ENCODE measurements at places on chromosomes 1 and 21. TPM values are rescaled to one million over a fixed set of nuclear protein-coding genes. Genes with fewer than 3 reads are reported as not detected.
A peak's percentile ranks its signal among the peaks of the same experiment; 100 is the strongest.

DNA sequence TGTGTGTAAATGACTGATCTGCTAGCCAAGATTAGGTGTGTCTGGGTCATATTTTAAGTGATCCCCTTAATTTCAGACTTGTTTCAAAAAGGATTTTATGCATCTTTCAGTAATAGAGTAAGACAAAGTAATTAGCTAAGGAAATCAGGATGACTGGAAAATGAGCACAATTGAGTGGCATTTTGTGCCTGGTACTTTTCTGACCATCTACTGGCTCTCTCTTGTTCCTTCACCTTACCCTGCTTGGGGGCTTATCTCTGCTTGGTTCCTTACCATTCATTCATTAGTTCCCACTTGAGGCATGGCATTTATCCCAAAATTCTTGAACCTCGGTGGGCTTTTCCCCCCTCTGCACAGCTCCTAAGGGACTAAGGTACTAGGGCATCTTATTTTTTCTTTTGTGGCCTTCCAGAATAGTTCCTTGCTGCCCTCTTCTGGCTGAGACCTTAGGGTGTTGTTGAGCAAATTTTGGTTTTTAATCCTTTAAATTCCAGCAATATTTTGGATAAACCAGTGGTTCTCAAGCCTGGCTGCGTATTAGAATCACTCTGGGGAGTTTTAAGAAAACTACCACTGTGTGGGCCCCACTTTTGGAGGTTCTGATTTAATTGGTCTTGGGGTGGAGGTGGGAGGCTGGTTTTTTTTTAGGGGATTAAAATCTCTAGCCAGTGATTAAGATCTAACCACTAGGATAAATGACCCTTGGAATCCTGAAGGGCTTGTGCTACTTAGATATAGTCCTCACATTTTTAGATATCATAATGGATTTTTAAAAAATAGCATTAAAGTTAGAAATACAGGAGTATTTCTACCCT, 50.8 kb downstream of the HS2ST1 start:
- DNase-seq = peak; percentile 59

DNA sequence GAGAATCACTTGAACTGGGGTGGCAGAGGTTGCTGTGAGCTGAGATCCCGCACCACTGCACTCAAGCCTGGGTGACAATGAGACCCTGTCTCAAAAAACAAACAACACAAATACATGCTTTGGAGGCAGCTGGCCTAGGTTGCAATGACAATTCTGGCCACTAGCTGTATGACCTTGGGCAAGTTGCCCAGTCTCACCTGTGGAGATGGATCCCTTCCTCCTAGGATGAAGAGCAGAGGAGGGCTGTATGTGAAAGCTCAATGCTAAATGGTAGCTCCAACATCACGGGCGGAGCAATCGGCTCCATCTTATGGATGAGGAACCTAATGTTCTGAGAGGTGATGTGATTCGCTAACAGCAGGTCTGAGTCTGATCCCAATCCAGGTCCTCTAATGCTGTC, 20.6 kb downstream of the ADORA1 start:
- no peak for DNase-seq

GRCh38 chr1:66416295-66416694, 117.7 kb upstream of the SGIP1 start:
- no peak for DNase-seq

DNA sequence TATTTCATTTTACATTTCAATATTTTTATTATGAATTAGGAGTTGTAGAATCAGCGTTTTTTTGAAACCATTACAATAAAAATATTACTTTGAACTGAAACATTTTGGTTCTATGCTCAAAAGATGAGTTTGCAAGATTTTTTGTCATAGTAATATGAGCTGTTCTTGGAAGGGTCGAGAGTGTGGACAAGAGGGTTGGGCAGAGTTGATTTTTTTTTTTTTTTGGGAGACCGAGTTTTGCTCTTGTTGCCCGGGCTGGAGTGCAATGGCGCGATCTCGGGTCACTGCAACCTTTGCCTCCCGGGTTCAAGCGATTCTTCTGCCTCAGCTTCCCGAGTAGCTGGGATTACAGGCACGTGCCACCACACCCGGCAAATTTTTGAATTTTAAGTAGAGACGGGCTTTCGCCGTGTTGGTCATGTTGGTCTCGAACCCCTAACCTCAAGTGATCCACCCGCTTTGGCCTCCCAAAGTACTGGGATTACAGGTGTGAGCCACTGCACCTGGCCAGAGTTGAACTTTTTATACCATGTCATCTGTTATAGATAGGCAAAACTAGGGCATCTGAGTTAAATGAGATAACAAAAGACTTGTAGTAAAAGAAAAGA, 3.3 kb downstream of the CACYBP start:
- no peak for DNase-seq

DNA sequence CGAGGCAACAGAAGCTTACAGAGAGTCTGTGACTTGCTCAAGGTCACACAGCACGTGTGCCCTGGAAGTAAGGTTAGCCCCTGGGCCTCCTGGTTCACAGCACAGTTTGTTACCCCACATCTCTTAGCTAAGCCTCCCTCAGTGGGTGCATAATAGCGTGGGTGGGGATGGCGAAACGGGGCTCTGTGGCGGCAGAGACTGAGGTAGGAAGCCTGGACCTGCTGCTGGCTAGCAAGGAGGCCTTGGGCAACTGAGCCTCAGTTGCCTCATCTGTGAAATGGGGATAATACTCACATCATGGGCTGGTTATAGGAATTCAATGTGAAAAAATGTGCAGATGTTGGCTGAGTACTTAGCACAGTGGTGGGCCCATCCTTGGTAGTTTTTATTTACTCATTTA, 596 bp downstream of the PADI4 start:
- DNase-seq = no peak

GRCh38 chr21:42616446-42616845, 37.0 kb upstream of the PDE9A start:
- DNase-seq = no peak

The LAMC2 gene
- 2.3 TPM for total RNA-seq

DNA sequence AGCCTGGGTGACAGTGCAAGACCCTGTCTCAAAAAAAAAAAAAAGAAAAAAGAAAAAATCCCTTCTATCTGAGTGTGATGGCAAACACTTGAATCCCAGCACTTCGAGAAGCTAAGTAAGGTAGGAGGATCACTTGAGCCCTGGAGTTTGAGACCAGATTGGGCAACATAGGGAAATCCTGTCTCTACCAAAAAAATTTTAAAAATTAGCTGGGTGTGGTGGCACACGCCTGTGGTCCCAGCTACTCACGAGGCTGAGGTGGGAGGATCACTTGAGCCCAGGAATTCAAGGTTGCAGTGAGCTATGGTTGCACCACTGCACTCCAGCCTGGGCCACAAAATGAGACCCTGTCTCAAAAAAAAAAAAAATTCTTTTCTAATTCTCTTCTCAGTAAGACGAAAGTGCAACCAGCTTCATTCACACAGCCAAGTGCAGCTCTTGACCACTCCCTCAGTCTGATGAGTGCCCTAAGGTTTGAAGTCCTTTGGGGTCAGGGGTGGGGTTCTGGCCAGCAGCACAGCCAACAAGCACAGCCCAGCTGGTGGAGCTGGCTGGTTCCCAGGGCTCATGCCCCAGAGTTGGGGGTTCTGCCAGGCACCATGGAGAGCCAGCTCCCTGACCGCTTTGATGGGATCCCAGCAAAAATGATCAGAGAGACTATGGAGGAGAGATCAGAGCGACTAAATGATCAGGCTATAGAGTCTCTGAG, 8.0 kb downstream of the SLC2A5 start:
- peak; percentile 73 for DNase-seq

DNA sequence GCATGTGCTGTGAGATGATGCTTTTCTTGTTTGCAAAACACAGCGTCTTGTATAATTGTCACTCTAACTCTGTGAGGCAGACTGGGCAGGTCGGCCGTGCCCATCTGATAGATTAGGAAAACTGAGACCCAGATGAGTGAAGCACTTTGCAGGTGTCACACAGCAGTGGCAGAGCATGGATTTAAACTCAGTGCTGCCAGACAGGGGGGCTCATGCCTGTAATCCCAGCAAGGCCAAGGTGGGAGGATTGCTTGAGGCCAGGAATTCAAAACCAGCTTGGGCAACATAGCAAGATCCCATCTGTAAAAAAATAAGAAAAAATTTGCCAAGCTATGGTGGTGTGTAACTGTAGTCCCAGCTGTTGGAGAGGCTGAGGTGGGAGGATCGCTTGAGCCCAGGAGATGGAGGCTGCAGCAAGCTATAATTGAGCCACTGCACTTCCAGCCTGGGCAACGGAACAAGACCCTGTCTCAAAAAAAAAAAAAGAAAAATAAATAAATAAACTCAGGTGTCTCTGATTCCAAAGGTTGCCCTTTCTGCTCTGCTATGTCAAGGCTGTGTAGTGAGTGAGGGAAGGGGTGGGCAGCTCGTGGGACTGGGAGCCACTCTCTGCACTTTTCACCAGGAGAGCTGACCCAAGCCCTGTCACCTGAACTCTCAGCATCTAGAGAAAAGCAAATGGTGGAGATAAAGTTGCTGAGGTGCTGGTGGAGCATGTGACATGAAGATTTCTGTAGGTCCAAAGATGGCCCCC, 32.9 kb upstream of the NPPB start:
- no peak for DNase-seq

DNA sequence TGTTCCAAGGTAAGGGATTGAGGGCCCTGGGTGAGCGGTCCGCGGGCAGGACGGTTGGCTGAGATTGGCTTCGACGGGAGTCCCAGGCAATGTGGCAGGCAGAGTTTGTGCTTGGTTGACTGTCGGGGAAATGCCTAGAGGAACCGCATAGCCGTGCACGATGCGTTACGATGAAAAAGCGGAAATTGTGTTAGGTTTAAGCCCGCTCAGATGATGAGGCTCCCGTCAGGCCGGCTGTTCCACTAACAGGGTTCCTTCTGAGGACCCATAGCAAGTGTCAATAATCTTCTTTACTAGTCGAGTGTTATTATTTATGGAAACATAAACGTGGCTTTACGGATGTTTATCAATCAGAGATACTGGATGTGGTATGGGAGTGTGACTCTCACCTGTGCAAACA, 117.8 kb upstream of the COL6A1 start:
- DNase-seq = no peak

GRCh38 chr1:201268604-201269151, 14.6 kb upstream of the PKP1 start:
- DNase-seq = peak; percentile 97

The COL6A1 gene
- 866 TPM for total RNA-seq

DNA sequence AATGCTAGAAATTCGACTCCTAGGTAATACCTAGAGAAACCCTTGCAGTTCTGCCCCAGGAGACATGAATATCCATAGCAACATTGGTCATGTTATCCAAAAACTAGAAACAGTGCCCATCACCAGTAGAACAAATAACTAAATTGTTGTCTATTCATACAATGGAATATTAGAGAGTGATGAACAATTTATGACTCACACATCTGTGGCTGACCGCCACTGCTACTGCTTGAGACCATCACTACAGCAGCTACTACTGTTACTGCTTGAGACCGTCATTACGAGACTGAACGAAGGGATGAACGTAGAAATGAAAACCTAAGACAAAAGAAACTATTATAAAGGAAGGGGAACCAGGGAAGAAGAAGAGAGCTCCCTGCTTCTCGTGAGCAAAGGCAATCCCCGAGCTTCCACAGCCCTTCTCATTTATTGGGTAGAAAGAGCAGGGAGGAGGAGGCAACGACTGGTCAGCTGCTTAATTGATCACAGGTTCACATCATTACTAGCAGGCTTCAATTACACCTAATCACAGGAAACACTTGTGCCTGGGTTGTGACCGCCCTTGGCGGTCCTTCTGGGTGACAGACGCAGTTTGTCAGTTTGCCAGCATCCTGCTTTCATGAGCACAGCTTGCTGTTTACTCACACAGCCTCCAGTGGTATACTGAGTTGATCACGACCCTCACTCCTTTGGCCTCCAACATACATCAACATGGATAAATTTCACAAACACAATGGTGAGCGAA, 14.1 kb upstream of the PADI4 start:
- DNase-seq = no peak

The ATP1A4 gene
- 0.10 TPM for total RNA-seq

DNA sequence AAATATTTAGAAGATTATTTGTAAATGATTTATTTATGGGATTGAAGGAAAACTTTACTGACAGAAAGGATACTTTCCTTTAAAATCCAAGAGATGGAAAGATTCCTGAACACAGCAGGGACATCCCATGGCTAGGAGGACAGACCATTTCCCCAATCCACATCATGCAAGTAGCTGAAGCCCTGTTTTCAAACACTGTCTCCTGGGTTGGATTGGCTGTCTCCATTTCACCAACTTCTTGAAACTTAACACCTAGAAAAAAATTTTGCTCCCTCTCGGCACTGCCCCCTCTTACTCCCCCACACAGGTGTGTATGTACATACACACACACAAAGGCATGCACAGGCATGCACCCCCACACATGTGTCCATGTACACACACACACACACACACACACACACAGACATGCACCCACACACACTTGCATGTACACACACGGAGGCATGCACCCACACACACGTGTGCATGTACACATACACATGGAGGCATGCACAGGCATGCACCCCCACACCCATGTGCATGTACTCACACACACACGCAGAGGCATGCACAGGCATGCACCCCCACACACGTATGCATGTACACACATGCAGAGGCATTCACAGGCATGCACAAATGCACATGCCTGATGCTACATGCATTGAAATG, 320.0 kb downstream of the CHRM3 start:
- DNase-seq = no peak

DNA sequence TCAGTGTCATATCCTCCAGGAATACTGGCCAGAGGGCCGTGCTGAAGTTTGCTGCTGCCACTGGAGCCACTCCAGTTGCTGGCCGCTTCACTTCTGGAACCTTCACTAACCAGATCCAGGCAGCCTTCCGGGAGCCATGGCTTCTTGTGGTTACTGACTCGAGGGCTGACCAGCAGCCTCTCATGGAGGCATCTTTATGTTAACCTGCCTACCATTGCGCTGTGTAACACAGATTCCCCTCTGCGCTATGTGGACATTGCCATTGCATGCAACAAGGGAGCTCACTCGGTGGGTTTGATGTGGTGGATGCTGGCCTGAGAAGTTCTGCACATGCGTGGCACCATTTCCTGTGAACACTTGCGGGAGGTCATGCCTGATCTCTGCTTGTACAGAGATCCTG, 24.8 kb downstream of the MTR start:
- no peak for DNase-seq

The PIGR gene
- total RNA-seq = not detected

- no peak for DNase-seq
Measured at GRCh38 chr1:218341325-218341724, 3.8 kb upstream of the TGFB2 start.

The ANGPTL1 gene
- 7.1 TPM for total RNA-seq

GRCh38 chr1:63487336-63488065, 35.5 kb downstream of the ITGB3BP start:
- no peak for DNase-seq

The S100A8 gene
- total RNA-seq = not detected

GRCh38 chr1:67760030-67760821, 73.0 kb downstream of the GNG12 start:
- DNase-seq = peak; percentile 86

GRCh38 chr1:212062832-212063438, 27.4 kb downstream of the DTL start:
- DNase-seq = peak; percentile 55

- DNase-seq = no peak
Measured at GRCh38 chr1:14452551-14452950, 145.9 kb upstream of the KAZN start.
